ENCODE measurements at places on chromosomes 3 and 15. TPM values are rescaled to one million over a fixed set of nuclear protein-coding genes. Genes with fewer than 3 reads are reported as not detected.

GRCh38 chr3:193040836-193041672 lies 123.4 kb upstream of the MB21D2 start:
- H3K36me3 ChIP-seq = no peaks in the 10 kb centered on the region
- H3K27ac ChIP-seq = no peak overlapping the region
- no peaks in the 10 kb centered on the region for H3K4me1 ChIP-seq
- no peaks in the 10 kb centered on the region for H3K27me3 ChIP-seq
- no peak overlapping the region for H3K4me3 ChIP-seq

GRCh38 chr3:160296591-160296990 lies 71.4 kb downstream of the C3orf80 start:
- no peak for DNase-seq
- H3K4me1 ChIP-seq = no peaks in the 10 kb centered on the region
- H3K36me3 ChIP-seq = no peaks in the 10 kb centered on the region
- no peak overlapping the region for H3K4me3 ChIP-seq

DNA sequence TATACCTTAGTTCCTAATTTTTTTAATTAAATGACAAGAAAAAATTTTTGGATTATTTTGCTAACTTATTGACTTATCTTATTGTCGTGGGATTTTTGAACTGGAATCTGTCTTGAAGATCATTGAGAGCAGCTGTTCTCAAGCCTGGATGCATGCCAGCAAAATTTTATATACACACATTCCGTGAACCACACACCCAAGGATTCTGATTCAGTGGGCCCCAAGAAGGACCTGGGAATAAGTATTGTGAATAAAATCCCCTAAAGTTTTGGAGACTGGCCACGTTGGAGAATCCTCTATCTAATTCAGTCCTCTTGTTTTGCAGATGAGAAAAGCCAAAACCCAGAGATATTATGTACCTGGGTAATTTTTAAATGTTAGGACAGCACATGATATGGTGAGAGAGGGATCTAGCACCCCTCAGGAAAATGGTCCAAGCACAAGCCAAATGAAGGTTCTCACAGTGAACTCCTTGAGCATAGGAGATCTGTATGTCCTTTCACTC lies 55.2 kb downstream of the UNC13C start:
- no peaks in the 10 kb centered on the region for H3K27me3 ChIP-seq
- no peak overlapping the region for H3K4me3 ChIP-seq
- no peaks in the 10 kb centered on the region for H3K4me1 ChIP-seq
- H3K27ac ChIP-seq = no peak overlapping the region
- no peaks in the 10 kb centered on the region for H3K36me3 ChIP-seq

- H3K36me3 ChIP-seq = no peaks in the 10 kb centered on the region
- H3K27me3 ChIP-seq = no peaks in the 10 kb centered on the region
- peaks cover 9% of the 10 kb centered on the region for H3K4me1 ChIP-seq
- DNase-seq = peak; percentile 32
- no peak overlapping the region for H3K4me3 ChIP-seq
Observed at GRCh38 chr15:38242055-38242454, 10.6 kb upstream of the SPRED1 start.

DNA sequence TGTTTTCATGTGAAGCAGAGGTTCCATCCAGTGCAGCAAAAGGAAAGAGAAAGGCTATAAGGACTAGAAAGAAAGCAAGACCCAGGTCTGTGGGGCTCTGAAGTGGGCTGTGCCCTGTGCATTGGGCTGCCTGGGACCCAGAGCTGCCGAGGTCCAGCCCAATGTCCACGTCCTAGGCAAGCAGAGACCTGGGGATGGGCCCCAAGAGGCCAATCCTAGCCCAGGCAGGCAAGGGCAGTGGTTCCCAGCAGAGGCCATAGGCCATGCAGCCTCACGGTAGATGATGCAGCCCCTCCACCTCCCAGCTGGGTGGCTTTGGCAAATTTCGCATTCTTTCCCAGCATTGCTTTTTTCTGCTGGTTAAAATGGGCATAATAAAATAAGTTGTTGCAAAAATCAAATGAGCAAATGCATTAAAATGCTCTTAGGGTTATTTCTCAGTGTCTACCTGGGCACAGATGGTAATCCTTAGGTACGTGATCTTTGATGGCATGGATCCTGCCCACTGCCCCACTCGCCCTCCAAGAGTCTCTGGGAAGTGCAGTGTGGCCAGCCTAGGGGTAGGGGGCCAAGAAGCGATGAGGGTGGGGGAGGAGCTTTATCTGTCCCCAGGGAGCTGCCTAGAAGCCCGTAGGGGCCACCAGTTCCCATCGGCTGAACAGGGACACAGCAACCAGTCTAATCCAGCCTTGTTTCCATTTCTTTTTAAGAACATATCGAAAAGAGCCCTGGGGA lies 22.3 kb upstream of the GP9 start:
- H3K4me3 ChIP-seq = no peak overlapping the region
- no peaks in the 10 kb centered on the region for H3K4me1 ChIP-seq
- DNase-seq = no peak
- H3K27me3 ChIP-seq = no peaks in the 10 kb centered on the region
- H3K27ac ChIP-seq = no peak overlapping the region
- H3K36me3 ChIP-seq = no peaks in the 10 kb centered on the region

DNA sequence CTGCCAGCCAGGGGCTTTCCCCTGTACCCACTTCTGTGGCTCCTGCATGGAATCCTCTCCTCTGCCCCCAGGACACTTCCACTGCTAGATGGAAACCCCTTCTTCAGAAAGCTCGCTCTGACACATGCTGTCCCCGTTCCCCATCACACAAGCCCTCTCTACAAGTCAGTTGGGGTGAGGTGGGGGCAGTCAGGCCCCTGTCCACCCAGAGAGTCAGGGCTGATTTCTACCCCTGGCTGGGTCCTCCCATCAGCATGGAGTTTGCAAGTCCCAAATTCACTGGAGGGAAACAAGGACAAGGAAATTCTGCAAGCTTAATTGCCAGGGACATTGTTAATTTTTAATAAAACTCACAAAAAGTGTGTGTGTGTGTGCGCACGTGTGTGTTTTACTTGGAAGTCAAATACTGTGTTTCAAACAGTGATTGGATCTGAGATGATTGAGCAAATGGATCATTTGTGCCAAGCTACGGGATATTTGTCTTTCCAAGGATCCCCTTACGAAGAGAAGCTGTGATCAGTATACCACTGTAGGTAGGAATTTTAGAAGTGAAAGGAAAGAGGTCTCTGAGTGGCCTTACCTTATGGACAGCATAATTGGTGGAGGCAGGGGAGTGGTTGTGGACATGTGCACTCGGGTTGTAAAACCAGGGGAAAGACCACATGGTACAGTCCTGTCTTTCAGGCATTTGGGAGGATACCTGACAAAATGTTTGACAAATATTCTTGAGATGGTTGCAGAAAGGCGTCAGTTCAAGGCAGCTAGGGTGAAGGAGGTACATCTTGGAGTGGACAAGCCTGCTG lies 1.5 kb upstream of the AMOTL2 start:
- peaks cover 7% of the 10 kb centered on the region for H3K27me3 ChIP-seq
- no peak overlapping the region for H3K27ac ChIP-seq
- no peaks in the 10 kb centered on the region for H3K36me3 ChIP-seq
- DNase-seq = no peak
- no peak overlapping the region for H3K4me3 ChIP-seq

The SHF gene
- total RNA-seq = 1.4 TPM
